Calu3 (cell line): ENCODE measurements at places on chromosomes 12 and 14. TPM values are rescaled to one million over a fixed set of nuclear protein-coding genes. Genes with fewer than 3 reads are reported as not detected.

DNA sequence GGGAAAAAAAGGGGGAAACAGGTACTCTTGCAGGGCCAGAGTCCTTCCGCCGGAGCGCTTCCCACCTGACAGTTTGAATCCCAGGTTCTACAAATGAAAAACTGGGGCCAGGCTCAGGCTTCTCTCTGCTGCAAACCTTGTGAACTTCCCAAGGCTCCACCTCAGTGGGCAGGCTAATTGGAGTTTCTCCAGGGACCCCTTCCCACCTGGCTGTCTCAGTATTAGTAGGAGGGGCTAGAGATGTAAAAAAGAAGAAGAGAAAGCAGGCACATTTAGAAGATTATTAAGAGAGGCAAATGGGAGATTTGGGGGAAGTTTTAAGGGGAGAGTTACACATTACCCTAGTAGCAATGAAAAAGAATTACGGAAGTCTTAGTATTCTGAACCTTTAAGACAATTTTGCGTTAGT is 20.0 kb upstream of the CLEC2D start:
- H3K4me1 ChIP-seq: peaks cover 40% of the 10 kb centered on the region
- no peak for DNase-seq
- H3K27me3 ChIP-seq: no peaks in the 10 kb centered on the region
- peaks cover 29% of the 10 kb centered on the region for H3K36me3 ChIP-seq
- peak overlapping the region; percentile 78 for H3K4me3 ChIP-seq

GRCh38 chr14:98952593-98953350 is 319.2 kb downstream of the BCL11B start:
- peaks cover 16% of the 10 kb centered on the region for H3K4me1 ChIP-seq
- peak; percentile 45 for DNase-seq
- no peak overlapping the region for H3K27ac ChIP-seq
- peaks cover 4% of the 10 kb centered on the region for H3K36me3 ChIP-seq
- peaks cover 18% of the 10 kb centered on the region for H3K27me3 ChIP-seq

PRR4 gene
- 3.1 and 4.7 TPM in 2 replicates for total RNA-seq

DNA sequence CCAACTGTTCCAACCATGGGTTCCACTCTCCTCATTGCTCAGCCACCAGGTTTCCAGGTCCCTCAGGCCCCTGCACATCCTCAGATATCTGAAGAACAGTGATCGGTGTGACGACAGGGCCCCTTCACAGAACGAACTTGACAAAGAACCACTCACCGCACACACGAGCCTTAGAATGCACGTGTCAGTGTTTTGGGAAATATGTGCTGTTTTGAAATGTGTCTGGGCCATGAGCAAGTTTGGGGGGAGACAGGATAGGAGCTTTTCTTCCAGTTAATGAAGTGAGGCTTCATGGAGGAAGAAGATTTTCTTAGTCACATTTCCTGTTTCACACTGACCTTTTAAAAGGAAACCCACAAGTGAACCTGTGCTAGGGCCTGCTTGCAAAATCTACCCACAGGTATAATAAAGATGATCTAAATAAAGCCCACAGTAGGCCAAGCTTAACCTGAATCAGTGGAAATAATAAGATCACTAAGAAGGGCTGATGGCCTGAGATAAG is 58.6 kb downstream of the ZFP36L1 start:
- no peak overlapping the region for H3K4me3 ChIP-seq
- H3K27me3 ChIP-seq: peaks cover 9% of the 10 kb centered on the region
- no peak for DNase-seq
- no peaks in the 10 kb centered on the region for H3K4me1 ChIP-seq
- H3K27ac ChIP-seq: no peak overlapping the region
- no peaks in the 10 kb centered on the region for H3K36me3 ChIP-seq

OVCH1 gene
- not detected in 2 replicates for total RNA-seq

ACOT6 gene
- total RNA-seq: not detected in 2 replicates

- no peaks in the 10 kb centered on the region for H3K36me3 ChIP-seq
- H3K4me3 ChIP-seq: no peak overlapping the region
- peaks cover 14% of the 10 kb centered on the region for H3K4me1 ChIP-seq
- no peak overlapping the region for H3K27ac ChIP-seq
- no peaks in the 10 kb centered on the region for H3K27me3 ChIP-seq
- DNase-seq: no peak
Measured at GRCh38 chr14:88470542-88471440, 84.0 kb downstream of the PTPN21 start.

TTC8 gene
- total RNA-seq: 16.9 and 17.0 TPM in 2 replicates
